ENCODE measurements at places on chromosomes 11 and 22. TPM values are rescaled to one million over a fixed set of nuclear protein-coding genes. Genes with fewer than 3 reads are reported as not detected.

- DNase-seq = peak; percentile 52
- peak overlapping the region; percentile 73 for H3K4me3 ChIP-seq
- H3K27me3 ChIP-seq = peaks cover 5% of the 10 kb centered on the region
- H3K4me1 ChIP-seq = peaks cover 63% of the 10 kb centered on the region
- peak overlapping the region; percentile 73 for H3K27ac ChIP-seq
Measured at GRCh38 chr11:7538031-7538430, 24.2 kb downstream of the PPFIBP2 start.

- no peak for DNase-seq
- H3K27me3 ChIP-seq = peaks cover 4% of the 10 kb centered on the region
- no peak overlapping the region for H3K27ac ChIP-seq
- H3K4me1 ChIP-seq = no peaks in the 10 kb centered on the region
- no peaks in the 10 kb centered on the region for H3K36me3 ChIP-seq
Measured at GRCh38 chr22:45914309-45914708, 62.7 kb downstream of the WNT7B start.

DNA sequence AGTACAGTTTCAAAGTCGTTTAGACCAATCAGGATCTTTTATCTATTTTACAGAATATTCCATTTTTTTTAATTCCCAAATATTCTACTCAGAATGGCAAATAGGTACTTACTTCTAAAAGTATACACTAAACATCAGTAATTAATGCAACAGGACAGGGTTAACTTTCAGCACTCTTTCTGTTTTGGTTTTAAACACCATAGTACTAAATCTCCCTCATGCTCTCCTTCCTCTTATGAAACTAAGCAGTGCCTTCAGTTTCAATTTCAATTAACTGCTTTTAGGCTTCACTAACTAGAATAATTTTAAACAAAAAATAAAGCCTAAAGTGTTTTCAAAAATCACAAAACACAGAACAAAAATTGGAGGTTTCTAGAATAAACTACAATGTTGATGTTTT, 57.9 kb downstream of the NOX4 start:
- no peak overlapping the region for H3K27ac ChIP-seq
- no peaks in the 10 kb centered on the region for H3K27me3 ChIP-seq
- no peaks in the 10 kb centered on the region for H3K36me3 ChIP-seq
- H3K4me3 ChIP-seq = no peak overlapping the region
- H3K4me1 ChIP-seq = no peaks in the 10 kb centered on the region

DNA sequence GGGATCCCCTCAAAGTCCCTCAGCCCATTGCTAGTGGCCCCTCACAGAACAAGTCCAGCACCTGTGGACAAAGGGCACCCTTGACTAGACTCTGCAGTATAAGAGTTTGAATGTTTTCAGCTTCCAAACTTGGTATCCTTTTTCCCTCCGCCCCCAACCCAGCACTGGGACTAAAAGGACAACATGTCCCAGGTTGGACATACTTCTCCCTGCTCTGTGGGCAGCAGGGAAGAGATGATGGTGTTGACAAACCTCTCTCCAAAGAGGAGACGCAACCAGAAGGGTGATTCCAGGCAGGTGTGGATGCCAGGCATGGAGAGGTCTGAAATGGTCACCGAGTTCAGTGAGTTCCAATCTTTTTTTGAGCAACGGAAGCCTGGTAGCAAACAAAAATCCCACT, 4.5 kb upstream of the MYOD1 start:
- no peaks in the 10 kb centered on the region for H3K36me3 ChIP-seq
- H3K4me1 ChIP-seq = no peaks in the 10 kb centered on the region
- no peak overlapping the region for H3K4me3 ChIP-seq
- DNase-seq = no peak
- H3K27ac ChIP-seq = no peak overlapping the region

DNA sequence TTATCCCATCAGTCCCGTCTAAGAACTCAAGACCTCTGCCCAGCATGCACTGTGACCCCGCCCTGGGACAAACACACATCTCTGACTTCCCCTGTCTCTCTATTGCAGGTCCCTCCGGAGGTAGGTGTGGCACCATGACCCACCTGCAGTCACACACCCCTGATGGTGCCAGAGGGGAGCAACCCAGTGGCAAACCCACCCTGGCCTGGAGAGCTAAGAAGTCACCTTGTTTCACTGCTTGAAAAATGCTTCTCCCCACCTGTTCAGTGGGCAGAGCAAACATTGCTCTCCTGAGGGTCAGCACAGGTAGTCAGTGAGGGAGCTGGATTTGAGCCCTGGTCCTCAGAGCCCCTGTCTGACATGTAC, 23.9 kb downstream of the CAPN1 start:
- H3K27me3 ChIP-seq = no peaks in the 10 kb centered on the region
- peaks cover 16% of the 10 kb centered on the region for H3K36me3 ChIP-seq
- no peak for DNase-seq
- H3K4me1 ChIP-seq = peaks cover 4% of the 10 kb centered on the region
- H3K27ac ChIP-seq = no peak overlapping the region

- H3K36me3 ChIP-seq = no peaks in the 10 kb centered on the region
- DNase-seq = peak; percentile 48
- peaks cover 20% of the 10 kb centered on the region for H3K4me1 ChIP-seq
- H3K4me3 ChIP-seq = peak overlapping the region; percentile 94
Measured at GRCh38 chr11:66479394-66480116, 679 bp upstream of the DPP3 start.

- H3K27me3 ChIP-seq = peaks cover 31% of the 10 kb centered on the region
- peak; percentile 68 for DNase-seq
- H3K4me1 ChIP-seq = peaks cover 5% of the 10 kb centered on the region
- peak overlapping the region; percentile 35 for H3K4me3 ChIP-seq
Measured at GRCh38 chr11:63769042-63769713, 603 bp upstream of the ZFTA start.

DNA sequence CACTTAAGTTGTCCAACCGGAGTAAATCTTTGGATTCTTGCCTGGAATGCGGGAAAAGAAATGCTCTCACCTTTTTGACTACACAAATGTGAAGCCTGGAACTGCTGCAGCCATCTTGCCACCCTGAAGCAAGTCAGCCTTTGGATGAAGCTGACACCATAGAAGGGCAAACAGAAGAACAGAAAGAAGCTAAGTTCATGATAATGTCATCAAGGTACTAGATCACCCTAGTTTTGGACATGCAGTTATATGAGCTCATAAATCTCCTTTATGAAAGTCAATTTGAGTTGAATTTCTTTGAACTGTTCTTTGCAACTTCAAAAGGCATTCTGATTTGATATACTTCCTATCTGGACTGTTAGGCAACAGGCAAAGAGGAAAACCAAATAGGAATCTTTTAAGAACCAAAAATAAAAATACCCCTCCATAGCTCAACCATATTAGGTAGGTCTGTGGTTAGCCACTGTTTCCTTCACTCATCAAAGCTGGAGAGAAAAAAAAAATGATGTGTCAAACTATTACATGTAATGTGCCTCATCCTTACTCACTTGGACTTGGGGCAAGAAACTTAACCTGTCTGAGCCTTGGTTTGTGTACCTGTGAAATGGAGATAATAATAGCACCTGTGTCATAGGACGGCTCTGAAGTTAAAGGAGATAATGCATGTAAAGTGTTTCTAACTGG, 91.9 kb downstream of the WT1 start:
- no peaks in the 10 kb centered on the region for H3K36me3 ChIP-seq
- peaks cover 10% of the 10 kb centered on the region for H3K4me1 ChIP-seq
- peaks cover 22% of the 10 kb centered on the region for H3K27me3 ChIP-seq
- H3K4me3 ChIP-seq = no peak overlapping the region

DNA sequence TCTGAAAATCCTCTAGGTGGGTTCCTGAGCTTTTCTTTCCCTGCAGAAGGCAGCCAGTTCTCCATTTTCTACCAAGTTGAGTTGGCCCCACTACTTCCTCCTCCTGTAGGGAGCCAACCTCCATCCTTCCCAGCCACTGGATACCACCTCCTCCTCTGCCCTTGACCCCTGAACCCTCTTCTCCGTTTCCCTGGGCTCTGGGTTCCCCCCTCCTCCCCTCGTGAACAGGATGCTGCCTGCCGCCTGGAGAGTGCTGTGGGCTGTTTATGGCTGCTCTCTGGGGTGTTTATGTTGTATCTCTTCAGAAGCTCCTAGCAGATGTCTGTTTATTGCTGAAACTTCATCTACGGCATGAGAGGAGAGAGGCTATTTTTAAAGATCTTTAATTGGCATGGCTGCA, 8.6 kb downstream of the MICAL2 start:
- H3K4me1 ChIP-seq = peaks cover 26% of the 10 kb centered on the region
- no peak overlapping the region for H3K4me3 ChIP-seq
- no peak overlapping the region for H3K27ac ChIP-seq
- H3K36me3 ChIP-seq = peaks cover 3% of the 10 kb centered on the region

- no peaks in the 10 kb centered on the region for H3K36me3 ChIP-seq
- no peak overlapping the region for H3K27ac ChIP-seq
- H3K4me3 ChIP-seq = no peak overlapping the region
- H3K4me1 ChIP-seq = peaks cover 4% of the 10 kb centered on the region
Measured at GRCh38 chr11:43289368-43289767, 22.4 kb upstream of the API5 start.

GRCh38 chr22:48517039-48518030, 1310.3 kb downstream of the BRD1 start:
- no peak overlapping the region for H3K27ac ChIP-seq
- no peaks in the 10 kb centered on the region for H3K36me3 ChIP-seq
- no peak overlapping the region for H3K4me3 ChIP-seq
- H3K4me1 ChIP-seq = no peaks in the 10 kb centered on the region
- no peaks in the 10 kb centered on the region for H3K27me3 ChIP-seq

- DNase-seq = no peak
- no peak overlapping the region for H3K4me3 ChIP-seq
- no peak overlapping the region for H3K27ac ChIP-seq
- H3K27me3 ChIP-seq = peaks cover 5% of the 10 kb centered on the region
- H3K36me3 ChIP-seq = no peaks in the 10 kb centered on the region
- H3K4me1 ChIP-seq = no peaks in the 10 kb centered on the region
Measured at GRCh38 chr11:100673063-100673462, 14.0 kb upstream of the ARHGAP42 start.

DNA sequence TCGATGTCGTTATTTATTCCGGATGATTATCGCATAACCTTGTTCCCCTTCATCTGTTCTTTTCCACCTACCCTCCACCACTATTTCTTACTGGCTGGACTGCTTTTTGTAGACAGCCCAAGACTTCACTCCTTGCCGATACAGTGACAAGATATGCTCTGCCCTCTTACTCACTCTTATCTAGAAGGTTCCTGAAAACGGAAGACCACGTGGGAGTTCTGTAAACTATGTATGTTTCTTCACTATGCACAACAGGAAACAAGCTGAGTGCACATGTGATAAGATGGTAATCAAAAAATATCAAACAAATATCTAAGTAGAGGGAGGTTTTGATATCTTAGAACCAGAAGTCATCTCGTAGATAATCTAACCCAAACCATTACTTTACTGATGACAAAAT, 122.9 kb upstream of the ARHGAP20 start:
- no peaks in the 10 kb centered on the region for H3K27me3 ChIP-seq
- no peaks in the 10 kb centered on the region for H3K36me3 ChIP-seq
- no peak overlapping the region for H3K27ac ChIP-seq
- H3K4me3 ChIP-seq = no peak overlapping the region

- H3K4me1 ChIP-seq = peaks cover 25% of the 10 kb centered on the region
- H3K36me3 ChIP-seq = peaks cover 32% of the 10 kb centered on the region
- peak overlapping the region; percentile 76 for H3K27ac ChIP-seq
- H3K4me3 ChIP-seq = peak overlapping the region; percentile 55
Measured at GRCh38 chr11:47234669-47235100, 13.9 kb downstream of the ACP2 start.

DNA sequence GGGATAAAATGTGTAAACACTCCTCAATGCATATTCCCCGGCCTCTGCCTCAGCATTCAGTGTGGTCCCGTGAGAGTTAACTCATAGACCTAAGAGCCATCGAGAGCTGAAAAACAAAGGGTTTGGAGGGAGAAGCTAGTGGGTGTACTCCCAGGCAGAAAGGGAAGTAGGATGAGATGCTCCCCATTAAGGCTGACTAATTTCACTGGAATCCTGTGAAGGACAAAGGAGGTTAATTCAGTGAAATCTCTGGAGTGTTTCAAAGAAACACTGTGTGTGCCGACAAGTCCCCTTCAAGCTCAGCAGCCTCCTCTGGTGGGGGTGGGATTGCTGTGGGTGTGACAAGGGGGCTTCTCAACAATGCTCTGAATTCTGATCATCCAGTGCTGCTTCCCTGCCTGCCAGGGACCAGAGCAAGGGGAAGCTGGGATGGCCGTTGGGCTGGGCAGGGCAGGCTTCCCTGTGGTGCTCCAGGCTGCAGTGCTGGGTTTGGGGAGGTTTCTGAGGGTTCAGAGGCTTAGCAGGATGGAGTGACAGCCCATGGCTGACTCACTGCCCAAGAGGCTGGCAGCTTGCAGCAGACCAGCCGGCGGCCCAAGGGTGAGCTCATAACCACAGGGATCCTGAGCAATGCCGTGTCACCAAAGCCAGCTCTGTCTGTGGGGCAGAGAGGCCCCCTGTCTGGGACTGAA, 61.4 kb upstream of the BMAL1 start:
- H3K27ac ChIP-seq = no peak overlapping the region
- no peaks in the 10 kb centered on the region for H3K36me3 ChIP-seq
- H3K27me3 ChIP-seq = peaks cover 10% of the 10 kb centered on the region

- H3K36me3 ChIP-seq = no peaks in the 10 kb centered on the region
- peak overlapping the region; percentile 71 for H3K4me3 ChIP-seq
- peak; percentile 39 for DNase-seq
- H3K4me1 ChIP-seq = peaks cover 13% of the 10 kb centered on the region
- peaks cover 37% of the 10 kb centered on the region for H3K27me3 ChIP-seq
Measured at GRCh38 chr11:69641681-69642548, 959 bp downstream of the CCND1 start.

DNA sequence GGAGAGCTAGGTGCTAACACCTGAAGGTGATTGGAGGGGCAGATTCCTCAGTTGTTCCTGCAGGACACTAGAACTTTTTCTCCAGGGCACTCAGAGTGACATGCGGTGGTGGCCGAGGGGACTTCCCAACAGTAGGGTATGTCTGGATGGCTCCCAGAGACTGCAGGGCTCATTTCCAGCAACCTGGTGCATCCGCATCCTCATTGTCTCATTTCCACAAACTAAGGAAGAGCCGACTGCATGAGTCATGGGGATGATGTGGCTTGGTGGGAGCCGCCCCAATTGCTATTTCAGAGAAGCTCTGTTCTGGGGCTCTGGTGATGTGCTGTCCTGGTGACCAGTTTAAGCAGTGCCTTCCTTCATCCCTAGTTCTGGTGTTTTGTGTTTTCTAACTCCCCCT, 2.8 kb upstream of the ROBO4 start:
- DNase-seq = no peak
- peaks cover 41% of the 10 kb centered on the region for H3K27me3 ChIP-seq
- no peak overlapping the region for H3K4me3 ChIP-seq
- no peaks in the 10 kb centered on the region for H3K36me3 ChIP-seq
- H3K4me1 ChIP-seq = peaks cover 8% of the 10 kb centered on the region

Gene QSER1
- total RNA-seq = 14.4 TPM

Gene MUC2
- not detected for total RNA-seq

Gene GGTLC3
- total RNA-seq = not detected

Gene ACRV1
- total RNA-seq = not detected

Gene DRD4
- total RNA-seq = 0.51 TPM

Gene CARD16
- 72.5 TPM for total RNA-seq

Gene CHADL
- total RNA-seq = 0.83 TPM
